ENCODE measurements at places on chromosomes 12 and 14. TPM values are rescaled to one million over a fixed set of nuclear protein-coding genes. Genes with fewer than 3 reads are reported as not detected.

Gene CLEC6A
- total RNA-seq, result not detected

Gene KLHL33
- total RNA-seq, result 0.39 TPM

Gene LTB4R2
- 5.5 TPM for total RNA-seq

Gene ENDOU
- total RNA-seq, result 1.7 TPM

Gene DNAJC22
- not detected for total RNA-seq

Gene CISTR
- not detected for total RNA-seq

Gene PTPN21
- total RNA-seq, result 45.8 TPM

Gene TPH2
- total RNA-seq, result not detected

Gene CCDC38
- not detected for total RNA-seq

Gene CEP290
- 16.2 TPM for total RNA-seq

Gene ST8SIA1
- 3.6 TPM for total RNA-seq

Gene TBC1D30
- total RNA-seq, result 9.7 TPM

Gene AEBP2
- total RNA-seq, result 89.0 TPM
